WTC11 (cell line): ENCODE measurements at places on chromosomes 1 and 21.
A peak's percentile ranks its signal among the peaks of the same experiment; 100 is the strongest.

- no peak for DNase-seq
These were observed 450.9 kb downstream of the MATN1 start for GRCh38 chr1:30272277-30273020.

DNA sequence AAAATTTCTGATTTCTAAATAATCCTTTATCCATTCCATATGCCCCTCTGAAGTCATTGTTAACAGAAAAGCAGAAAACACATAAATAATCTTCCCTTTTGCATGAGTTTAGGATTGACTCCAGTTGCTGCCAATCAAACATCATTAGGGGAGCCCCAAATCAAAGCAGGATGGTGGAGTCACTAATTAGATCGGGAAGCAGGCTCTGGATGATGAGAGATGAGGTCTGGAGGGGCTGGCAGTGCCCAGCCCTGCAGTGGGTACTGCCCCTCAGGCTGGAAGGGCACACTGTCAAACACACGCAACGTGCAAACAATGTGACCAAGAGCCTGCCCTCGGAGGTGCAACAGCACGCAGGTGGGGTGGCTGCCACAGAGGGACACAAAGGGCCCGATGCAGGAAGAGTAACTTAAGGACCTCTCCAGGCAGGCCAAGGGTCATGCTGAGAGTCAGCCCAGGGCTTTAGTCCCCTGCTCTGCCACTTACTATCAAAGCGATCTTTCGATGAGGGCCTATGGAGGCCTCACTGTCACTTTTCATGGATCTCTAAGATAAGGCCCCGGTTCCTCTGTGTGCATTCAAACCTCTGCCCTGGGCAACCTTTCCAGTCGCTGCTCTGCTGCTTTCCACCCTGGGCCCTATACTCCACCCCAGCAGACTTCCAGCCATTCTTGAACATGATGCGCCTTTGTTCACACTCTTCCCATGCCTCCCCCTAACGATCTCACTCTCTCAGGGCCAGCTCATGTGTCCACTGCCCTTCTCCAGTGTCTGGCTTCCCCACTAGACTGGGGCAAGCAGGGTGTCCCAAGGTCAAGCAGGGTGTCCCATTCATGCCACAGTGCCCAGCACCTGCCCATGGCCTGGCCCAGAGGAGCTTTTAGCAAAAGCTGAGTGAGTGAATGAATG, 98.9 kb downstream of the DMRTB1 start:
- DNase-seq, result peak; percentile 11

DNA sequence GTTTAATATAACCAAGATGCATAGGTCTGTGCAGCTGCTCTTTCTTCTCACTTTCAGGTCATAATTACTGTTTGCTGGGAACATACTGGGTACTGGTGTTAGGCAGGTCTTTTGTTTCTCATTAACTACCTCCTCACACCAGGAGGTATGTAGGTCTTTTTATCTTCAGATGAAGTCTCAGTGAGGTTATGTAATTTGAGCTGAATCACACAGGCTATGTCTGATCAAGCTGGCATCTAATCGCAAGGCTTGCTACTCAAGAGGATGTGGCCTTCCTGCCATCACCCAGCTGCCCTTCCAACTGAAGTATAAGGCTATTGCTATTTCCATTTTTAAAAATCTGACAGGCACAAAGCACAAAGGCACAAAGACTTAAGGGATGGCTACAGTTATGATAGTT, 96.4 kb downstream of the RUNX1 start:
- no peak for DNase-seq

GRCh38 chr1:213192026-213192425, 141.0 kb downstream of the RPS6KC1 start:
- DNase-seq, result no peak

GRCh38 chr1:223515421-223515820, 122.2 kb downstream of the CCDC185 start:
- DNase-seq, result no peak

- peak; percentile 63 for DNase-seq
These were observed 74.6 kb downstream of the DMRTA2 start for GRCh38 chr1:50348449-50349241.

GRCh38 chr1:229928767-229929166, 138.3 kb upstream of the GALNT2 start:
- no peak for DNase-seq

- DNase-seq, result peak; percentile 27
These were observed 155.8 kb upstream of the KAZN start for GRCh38 chr1:14442669-14443068.

- no peak for DNase-seq
These were observed 9.9 kb upstream of the CHI3L1 start for GRCh38 chr1:203196371-203196770.

GRCh38 chr1:76891931-76892622, 24.8 kb downstream of the ST6GALNAC5 start:
- no peak for DNase-seq

DNA sequence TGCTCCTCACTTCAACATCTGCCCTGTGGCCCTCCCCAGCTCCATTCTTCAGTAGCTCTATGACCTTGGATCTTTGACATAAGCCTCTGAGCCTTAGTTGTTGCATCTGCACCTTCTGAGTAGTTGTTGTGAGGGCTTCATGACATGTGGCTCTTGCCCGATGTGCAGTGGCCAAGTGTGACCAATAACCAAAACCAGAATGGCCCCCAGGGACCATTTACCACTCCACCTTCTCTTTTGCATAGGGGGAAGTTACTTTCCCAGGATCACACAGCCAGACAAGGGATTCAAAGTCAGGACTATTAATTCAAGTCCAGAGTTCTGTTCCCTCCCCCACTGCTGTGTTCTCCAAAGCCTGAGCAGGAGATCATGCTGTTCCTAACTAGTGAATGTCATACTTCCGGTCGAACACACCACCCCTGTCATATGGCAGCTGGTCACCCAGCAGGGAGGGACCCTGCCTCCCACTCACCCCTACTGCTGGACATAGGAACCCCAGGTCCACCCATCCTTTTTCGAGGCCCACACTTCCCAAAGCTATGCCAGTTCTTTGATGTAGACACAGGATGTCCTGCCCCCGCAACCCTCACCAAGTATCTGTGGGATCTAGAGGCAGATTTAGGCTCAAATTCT, 4.0 kb downstream of the FGR start:
- DNase-seq, result no peak

DNA sequence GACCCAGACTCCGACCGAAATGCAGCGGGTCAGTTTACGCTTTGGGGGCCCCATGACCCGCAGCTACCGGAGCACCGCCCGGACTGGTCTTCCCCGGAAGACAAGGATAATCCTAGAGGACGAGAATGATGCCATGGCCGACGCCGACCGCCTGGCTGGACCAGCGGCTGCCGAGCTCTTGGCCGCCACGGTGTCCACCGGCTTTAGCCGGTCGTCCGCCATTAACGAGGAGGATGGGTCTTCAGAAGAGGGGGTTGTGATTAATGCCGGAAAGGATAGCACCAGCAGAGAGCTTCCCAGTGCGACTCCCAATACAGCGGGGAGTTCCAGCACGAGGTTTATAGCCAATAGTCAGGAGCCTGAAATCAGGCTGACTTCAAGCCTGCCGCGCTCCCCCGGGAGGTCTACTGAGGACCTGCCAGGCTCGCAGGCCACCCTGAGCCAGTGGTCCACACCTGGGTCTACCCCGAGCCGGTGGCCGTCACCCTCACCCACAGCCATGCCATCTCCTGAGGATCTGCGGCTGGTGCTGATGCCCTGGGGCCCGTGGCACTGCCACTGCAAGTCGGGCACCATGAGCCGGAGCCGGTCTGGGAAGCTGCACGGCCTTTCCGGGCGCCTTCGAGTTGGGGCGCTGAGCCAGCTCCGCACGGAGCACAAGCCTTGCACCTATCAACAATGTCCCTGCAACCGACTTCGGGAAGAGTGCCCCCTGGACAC, 534 bp downstream of the C1orf56 start:
- DNase-seq, result peak; percentile 76

DNA sequence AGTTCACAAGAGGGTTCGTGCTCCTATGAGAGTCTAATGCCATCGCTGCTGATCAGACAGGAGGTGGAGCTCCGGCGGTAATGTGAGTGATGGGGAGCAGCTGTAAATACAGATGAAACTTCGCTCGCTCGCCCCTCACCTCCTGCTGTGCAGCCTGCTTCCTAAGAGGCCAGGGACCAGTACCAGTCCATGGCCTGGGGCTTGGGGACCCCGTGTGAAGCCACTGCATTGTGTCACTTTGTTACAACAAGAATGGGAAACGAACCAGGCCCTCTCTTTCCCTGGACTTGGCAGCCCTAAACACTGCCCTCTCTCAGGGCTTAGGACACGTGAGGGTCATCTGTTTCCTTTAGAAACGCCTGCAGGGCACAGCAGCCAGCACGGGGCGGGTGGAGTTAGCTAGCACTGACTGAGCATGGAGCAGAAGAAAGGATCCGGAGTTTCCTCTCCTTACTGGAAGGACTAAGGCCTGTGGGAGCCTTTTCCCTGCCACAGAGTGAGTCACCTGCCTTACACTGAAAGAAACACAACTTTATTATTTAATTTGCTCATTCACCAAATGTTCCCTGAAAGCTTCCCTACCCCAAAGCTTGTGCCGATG, 185.2 kb upstream of the TMEM51 start:
- DNase-seq, result no peak

- DNase-seq, result no peak
These were observed 148.9 kb upstream of the RUNX1 start for GRCh38 chr21:35197992-35198431.

DNA sequence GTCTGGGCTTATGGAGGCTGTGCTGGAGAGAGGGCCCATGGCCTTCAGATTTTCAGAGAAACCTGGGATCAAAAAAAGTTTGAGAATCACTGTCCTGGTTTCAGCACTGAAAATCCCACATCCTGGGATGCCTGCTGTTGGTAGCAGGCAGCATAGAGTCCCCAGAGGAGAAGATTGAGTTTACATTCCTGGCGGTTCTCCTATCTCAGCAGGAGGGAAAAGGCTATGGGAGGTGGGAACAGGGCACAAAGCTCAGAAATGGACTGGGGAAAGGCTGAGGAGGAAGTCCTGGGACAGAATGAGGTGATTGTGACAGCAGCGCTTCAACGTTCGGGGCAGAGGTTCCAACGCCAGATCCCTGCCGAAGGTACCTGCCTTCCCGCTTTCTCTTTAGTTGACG, 103.4 kb downstream of the ETS2 start:
- no peak for DNase-seq

DNA sequence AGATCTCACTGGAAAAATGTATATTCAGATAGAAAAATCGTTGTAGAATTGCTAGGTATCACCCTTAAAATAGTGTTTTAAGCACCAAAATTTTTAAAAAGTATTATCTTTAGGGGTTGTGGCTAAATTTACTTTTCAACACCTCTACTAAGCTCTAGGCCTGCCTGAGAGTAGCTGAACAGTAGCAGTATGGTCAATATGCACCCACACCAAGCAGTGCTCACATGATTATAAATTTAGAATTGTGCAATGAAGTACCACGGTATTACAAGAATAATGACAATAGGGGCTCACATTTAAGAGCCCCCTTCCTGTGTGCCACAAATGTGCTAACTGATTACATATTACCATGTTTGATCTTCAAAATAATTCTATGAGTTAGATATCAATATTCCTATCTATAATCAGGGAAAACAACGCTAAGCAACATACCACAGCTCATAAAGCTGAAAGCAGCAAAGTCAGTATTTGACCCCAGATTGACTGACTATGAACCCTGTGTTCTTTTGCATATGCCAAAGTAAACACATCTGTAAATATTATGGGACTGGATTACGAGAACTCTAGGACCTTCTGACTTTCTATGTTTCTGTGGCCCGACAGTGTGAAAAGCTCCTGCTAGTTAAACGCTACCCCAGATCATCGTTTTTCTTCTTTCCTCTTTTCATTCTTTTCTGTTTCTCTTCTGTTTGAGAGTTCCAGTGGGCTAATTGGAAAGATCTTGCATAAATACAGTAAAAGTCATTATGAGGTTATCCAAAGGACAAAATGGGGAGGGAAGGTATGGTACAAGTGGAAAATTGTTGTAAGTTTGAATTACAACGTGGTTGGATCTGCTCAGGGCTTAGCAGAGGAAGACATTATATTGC, 201.1 kb upstream of the C1orf87 start:
- DNase-seq, result no peak

DNA sequence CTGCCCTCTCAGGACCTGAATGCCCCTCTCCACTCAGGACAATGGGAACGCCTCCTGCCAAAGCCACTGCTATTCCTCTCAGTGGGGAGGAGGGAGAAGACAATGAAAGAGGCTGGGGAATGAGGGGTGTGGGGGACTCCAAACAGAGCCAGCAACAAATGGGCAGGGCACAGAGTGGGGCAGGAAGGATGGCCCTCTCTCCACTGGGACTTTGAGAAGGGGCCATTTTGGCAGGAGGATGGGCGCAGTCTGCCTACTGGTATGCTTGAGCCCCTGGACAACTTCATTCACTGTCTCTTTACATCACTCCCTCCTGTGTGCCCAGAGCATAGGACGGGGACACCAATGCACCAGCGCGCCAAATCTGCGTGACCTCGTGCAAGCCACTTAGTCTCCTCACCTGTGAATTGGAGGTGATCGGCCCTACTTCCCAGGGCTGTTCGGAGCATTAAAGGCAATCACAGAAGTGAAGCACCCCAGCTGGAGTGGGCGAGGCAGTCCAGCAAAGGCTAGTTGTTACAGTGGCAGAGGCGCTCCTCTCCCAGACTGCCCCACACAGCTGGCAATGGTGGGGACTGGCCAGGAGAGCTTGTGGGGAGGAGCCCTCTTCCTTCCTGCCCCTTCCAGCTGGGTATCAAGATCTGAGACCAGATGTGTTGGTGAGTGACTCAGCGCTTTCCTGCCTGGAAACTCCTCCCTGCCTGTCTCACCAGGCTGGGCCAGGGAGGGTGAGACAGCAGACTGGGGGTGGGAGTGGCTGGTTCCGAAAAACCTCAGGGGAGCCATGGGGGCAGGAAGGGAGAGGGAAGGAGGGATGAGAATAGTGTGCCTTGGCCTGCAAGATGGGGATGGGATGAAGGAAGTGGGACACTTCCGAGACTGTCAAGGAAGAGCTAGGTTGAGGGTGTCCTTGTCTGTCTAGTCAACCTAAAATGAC, 22.4 kb upstream of the SYNC start:
- DNase-seq, result no peak

DNA sequence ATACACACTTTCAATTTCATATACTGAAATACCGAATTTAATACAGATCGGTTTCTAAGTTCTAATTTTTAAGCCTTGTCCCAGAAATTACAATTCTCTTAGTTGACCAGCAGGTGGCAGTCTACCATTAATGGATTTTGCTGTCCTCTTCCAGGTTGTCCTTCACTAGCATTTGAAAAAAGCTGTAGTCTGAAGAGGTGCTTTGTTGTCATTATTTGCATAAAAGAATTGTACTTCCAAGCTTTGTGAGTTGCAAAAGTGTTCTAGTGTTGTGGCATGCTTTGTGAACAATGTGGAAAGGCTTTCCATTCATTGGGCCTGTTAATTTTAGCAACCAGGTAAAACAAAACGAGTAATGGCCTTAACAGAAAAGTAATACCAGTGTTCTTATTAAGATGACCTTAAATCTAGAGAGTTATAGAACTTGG, 193.6 kb downstream of the RPS6KC1 start:
- no peak for DNase-seq

DNA sequence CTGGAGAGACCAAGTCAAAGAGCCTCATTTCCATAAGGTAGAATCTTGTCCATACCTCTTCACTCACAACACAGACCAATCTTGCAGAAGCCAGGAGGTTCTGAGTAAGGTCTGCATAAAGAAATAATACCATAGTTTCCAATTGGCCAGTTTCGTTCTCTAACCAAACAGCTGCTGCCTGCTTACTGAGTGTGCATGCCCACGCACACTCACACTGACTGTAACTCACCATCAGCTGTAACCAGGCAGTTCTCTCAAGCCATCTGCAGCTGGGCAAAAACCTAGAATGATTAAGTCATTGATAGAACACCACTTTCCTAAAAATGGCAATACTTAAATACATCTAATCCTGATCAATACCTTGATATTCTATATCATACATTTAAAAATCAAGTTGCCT, 106.6 kb upstream of the VAV3 start:
- DNase-seq, result no peak
